ENCODE measurements at places on chromosomes 6 and 20.

- DNase-seq = no peak
Observed at GRCh38 chr6:158049055-158050028, 67.7 kb downstream of the SYNJ2 start.

DNA sequence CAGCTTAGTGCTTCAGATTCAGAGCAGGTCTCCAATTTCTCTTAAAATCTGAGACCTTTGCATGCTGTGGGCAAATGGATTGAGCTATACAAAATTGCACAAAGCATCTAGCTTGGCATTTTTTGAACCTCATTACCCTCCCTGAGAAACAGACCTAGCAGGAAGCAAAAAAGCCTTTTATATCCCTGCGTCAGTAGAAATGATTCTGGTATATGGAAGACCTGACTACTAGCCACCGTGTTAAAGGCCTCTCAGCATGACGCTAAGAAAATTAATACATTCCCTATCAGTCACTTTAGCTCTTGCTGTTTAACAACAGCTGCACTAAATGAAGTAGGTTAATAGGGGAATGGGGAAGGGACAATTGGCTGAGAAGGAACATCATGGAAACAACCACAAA, 110.7 kb upstream of the SMLR1 start:
- DNase-seq = no peak

GRCh38 chr6:144170044-144170443, 19.7 kb downstream of the STX11 start:
- no peak for DNase-seq

DNA sequence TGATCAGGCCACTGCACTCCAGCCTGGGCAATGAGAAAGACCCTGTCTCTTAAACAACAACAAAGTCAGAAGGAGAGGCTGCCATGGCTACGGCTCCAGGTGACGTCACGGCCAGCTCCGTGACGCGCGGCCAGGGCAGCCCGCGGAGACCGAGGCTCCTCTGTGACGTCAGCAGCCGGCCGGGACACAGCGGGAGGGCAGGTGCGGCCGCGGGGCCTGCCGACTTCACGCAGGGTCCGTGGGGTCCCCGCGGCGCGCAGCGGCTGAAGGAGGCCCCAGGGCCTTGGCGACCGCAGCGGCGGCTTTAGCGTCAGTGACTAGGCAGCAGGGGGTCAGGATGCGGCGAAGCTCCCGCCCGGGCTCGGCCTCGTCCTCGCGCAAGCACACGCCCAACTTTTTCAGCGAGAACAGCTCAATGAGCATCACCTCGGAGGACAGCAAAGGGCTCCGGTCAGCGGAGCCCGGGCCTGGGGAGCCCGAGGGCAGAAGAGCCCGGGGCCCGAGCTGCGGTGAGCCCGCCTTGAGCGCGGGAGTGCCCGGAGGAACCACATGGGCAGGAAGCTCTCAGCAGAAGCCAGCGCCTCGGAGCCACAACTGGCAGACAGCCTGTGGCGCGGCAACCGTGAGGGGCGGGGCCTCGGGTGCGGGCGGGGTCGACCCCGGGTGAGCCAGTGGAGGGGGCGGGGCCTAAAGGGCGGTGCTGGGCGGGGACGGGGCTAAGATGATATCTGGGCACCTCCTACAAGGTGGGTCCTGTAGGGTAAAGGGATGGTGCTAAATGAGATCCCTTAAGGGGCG, at the start of gene SPAG4:
Gene SPAG4 (plus strand): TSS at position 163 of the 798 bp plus-strand sequence. CDS start 175 bp downstream, at position 338.
- peak; percentile 100 for DNase-seq

DNA sequence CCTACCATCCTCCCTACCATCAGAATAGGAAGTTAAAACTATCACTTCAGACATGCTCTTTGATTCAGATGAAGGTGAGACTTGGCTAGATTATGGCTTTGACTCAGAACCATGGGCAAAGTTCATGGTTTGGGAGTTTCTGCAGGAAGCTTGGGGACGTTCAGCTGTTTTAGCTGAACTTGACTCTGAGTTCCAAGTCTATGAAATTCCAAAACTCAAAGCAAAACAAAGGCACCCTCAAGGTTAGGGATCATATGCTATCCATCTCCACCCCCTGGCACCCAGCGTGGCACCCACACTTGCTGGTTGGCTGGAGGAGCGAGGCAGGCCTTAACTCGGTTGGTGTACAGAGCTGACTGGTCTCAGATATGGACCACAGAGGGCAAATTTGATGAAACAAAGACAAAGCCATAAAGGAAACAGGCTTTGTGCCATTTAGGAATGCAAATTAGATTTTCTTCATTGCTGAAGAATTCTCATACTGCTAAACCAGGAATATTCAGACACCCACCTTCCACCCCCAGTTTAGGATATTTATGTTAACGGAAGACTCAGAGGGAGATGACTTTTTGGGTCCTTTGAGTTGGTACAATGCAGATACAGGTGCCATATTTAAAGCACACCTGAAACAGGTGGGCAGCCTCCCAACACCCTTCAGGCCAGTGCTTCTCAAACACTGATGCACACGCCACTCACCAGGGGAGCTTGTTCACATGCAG, 88.4 kb upstream of the SLC22A16 start:
- no peak for DNase-seq

GRCh38 chr6:25492951-25493350, 159.1 kb upstream of the SCGN start:
- no peak for DNase-seq

- DNase-seq = no peak
Observed at GRCh38 chr6:23532227-23532626, 593.8 kb upstream of the NRSN1 start.

GRCh38 chr6:24357336-24358218, at the start of gene DCDC2:
Gene DCDC2 (minus strand): TSS chr6:24358059. CDS start chr6:24357750, 309 bp downstream.
- no peak for DNase-seq

GRCh38 chr20:62602550-62602949, 39.8 kb upstream of the SLCO4A1 start:
- DNase-seq = no peak

GRCh38 chr6:82176616-82177015, 70.9 kb downstream of the IBTK start:
- no peak for DNase-seq

DNA sequence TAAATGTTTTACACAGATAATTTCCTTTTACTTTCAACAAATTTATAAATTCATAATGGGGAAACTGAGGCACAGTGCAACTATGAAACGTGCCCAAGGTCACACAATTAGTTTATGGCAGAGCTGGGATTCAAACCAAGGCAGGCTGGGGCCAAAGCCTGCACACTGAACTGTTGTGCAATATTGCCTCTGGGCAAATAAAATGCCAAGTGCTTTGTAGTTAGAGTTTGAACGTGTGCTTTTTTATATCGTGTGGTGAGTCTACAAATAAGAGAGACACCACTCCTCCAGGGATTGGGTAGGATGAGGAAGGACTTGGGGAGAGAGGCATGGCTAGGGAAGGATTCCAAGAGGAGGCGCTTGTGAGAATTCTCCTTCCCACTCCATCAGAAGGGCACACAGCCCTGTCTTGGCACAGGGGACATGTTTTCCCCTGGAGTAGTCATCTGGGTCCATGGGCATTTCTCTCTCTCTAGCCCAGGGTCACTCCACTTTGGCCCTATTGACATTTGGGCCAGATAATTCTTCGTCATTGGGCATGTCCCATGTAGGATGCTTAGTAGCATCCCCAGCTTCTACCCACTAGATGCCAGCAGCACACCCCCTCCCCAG, 2.8 kb upstream of the CDH22 start:
- DNase-seq = no peak

GRCh38 chr6:35090734-35091133, 50.4 kb downstream of the TCP11 start:
- no peak for DNase-seq

- DNase-seq = no peak
Observed at GRCh38 chr20:5416086-5416485, 99.3 kb upstream of the PROKR2 start.

DNA sequence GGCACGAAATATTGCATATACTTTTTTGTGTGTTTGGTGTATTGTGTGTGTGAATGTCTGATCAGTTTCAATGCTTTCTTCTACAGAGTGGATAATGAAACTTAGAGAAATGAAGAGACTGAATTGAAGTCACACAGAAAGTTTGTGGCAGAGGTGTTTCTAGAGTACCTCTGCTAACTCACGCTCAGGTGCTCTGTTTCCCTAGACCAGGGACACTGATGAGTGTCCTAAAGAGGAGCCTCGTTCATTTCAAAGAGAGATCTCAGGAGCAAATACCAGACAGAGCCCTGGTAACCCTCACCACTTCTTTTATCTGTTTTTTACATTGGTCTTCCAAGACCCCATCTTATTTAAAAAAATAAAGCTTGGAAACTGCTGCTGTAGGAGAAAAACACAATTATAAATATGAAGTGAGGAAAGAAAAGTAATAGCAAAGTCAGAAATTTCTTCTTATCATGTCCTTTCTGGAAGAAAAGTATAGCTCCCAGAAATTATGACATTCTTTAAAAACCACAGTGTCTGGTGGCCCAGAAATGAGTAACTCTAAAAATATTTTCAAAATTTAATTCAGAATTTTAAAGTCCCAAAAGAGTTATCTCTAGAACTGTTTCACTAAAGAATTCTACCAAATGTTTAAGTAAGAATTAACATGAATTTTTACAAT, 720.6 kb downstream of the RFPL4B start:
- no peak for DNase-seq

- DNase-seq = no peak
Observed at GRCh38 chr6:122365775-122366403, 33.6 kb upstream of the HSF2 start.
